ENCODE measurements at places on chromosomes 1 and 21.

- DNase-seq, result no peak
These were observed 5.9 kb upstream of the A3GALT2 start for GRCh38 chr1:33326785-33327184.

DNA sequence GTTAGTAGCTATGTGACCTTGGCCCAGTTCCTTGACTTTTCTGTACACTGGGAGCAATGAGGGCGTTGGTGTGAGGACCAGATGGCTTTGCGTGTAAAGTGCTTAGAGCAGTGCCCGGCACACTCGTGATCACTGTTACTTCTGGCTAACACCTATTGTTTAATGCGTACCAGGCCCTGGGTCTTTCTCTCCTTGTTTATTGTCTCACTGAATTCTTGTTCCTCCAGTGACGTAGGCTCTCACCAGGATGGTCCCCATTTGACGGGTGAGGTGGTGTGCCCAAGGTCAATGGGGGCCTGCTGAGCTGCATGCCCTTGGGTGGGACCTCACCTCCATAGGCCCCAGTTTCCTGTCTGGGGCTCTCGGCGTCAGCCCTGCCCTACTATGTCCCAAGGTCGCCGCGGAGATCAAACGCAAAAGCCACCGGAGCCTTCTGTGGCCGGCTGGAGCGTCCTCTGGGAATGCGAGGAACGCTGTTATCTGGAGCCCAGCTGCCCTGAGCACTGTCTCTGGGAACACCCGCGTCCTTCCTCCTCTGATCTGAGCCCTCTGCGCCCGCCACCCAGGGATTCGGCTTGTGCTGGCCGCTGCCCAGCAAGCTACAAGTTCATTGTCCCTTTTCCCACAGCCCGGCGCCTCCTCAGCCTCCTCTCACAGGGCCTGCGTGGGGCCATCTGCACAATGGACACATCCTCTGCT, 28.9 kb downstream of the ALPL start:
- no peak for DNase-seq

- no peak for DNase-seq
These were observed 237.1 kb downstream of the TRABD2B start for GRCh38 chr1:47759936-47760629.

DNA sequence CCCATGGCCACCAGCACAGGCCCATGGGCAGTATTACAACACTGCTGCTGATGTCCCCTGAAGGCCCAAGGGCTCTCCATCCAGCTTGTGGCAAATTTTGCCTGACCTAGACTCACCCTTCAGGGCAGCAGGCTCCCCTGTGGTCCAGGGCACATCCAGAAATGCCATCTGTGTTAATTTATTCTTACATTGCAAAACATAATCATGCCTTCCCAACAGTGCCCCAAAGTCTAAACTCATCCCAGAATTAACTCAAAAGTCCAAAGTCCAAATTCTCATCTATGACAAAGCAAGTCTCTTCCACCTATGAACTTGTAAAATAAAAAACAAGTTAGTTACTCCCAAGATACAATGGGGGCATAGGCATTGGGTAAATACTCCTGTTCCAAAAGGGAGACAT, 13.3 kb downstream of the VN1R5 start:
- no peak for DNase-seq

- no peak for DNase-seq
These were observed 362.7 kb downstream of the SIPA1L2 start for GRCh38 chr1:232267092-232267836.

DNA sequence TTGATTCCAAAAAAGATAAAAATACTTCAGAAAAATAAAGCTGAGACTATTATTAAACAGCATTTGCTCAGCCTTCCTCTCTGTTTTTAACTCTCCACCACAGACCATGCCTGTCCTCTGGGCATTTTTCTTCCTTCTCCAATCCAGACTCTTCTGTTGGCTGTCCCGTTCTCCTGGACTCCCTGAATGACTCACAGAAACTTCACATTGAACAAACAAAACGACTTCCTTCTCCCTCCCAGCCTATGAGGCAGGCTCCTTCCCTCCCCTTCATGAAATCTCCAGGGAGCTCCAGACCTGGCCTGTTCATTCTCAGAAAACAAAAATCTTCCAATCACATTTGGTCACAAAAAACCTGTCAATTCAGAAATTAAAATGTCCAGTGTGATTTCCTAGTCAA, 421.3 kb downstream of the NPHP4 start:
- DNase-seq, result no peak

GRCh38 chr1:10624256-10625050, 149.7 kb downstream of the PEX14 start:
- DNase-seq, result no peak

DNA sequence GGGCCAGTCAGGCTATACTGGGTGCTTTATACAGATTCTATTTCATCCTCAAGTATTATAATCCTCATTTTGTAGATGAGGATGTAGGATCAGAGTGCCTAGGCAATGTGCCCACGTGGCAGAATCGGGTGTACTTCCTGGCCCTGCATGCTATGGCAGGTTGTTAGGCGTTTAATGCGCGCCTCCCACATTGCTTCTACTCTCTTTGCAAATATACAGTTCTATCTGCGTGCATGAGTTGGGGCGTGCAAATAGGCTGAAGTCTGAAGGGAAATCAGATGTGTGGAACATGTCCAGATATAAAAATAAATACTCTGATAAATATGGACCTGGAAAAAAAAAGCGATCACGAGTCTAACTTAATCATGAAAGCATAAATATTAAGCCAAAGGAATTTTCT, 194.7 kb upstream of the FMN2 start:
- no peak for DNase-seq

GRCh38 chr1:204560590-204561150, 44.5 kb downstream of the MDM4 start:
- no peak for DNase-seq

DNA sequence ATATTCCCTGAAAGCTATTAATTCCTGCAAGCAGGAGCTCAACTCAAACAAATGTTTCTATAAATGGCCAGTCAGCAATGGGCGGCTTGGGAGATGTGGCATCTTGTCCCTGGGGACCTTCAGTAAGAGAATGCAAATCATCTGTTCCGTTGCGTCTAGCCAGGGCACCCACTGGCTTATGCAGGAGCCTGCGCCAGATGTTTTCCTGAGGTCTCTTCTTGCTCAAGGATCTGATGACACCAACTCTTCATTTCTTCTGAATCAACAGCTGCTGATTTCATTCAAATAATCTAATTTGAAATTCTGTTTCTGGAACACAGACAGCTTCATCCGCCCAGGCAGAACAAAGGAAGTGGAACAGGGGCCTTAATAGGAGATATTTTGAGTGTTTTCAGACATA, 70.0 kb upstream of the AJAP1 start:
- DNase-seq, result no peak

GRCh38 chr1:39835110-39835509, 46.4 kb upstream of the BMP8B start:
- DNase-seq, result no peak

- peak; percentile 73 for DNase-seq
These were observed 110.4 kb downstream of the SYT2 start for GRCh38 chr1:202599669-202600431.

- DNase-seq, result peak; percentile 82
These were observed 25.7 kb downstream of the PRMT2 start for GRCh38 chr21:46661211-46661625.

DNA sequence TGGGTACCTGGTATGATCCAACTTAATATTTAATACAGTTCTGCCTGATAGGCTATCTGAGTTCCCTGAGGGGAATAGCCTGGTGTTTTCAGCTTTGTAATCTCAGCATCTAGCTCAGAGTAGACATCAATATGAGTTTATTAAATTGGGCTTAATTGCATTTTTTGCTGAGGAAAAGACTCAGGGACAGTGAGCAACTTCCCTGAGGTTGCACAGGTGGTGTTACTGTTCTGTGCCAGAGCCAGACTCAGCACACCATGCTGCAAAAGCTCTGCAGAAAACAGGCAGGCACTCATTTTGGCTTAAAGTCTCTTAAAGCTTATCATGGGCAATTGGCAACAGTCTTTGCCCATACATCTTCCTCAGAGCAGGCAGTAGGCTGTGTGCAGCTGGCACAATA, 90.5 kb upstream of the JUN start:
- no peak for DNase-seq

DNA sequence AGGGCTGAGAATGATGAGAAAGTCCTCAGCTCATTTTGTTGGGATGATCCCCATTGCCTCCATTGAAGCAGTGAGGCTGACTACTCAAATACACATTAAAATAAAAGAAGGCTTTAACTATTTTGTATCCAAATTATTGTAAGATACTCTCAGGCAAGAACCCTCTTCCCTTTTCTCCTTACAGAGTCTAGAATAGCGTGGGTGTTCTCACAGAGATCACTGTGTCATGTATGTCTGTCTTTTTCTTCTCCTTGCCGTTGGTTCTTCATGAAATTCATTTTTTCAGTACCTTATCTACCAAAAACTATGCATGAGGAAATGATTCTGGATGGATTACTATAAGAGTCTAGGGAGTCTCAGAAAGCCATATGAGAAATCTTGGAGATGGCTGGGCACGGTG, 30.1 kb downstream of the SORT1 start:
- DNase-seq, result no peak

DNA sequence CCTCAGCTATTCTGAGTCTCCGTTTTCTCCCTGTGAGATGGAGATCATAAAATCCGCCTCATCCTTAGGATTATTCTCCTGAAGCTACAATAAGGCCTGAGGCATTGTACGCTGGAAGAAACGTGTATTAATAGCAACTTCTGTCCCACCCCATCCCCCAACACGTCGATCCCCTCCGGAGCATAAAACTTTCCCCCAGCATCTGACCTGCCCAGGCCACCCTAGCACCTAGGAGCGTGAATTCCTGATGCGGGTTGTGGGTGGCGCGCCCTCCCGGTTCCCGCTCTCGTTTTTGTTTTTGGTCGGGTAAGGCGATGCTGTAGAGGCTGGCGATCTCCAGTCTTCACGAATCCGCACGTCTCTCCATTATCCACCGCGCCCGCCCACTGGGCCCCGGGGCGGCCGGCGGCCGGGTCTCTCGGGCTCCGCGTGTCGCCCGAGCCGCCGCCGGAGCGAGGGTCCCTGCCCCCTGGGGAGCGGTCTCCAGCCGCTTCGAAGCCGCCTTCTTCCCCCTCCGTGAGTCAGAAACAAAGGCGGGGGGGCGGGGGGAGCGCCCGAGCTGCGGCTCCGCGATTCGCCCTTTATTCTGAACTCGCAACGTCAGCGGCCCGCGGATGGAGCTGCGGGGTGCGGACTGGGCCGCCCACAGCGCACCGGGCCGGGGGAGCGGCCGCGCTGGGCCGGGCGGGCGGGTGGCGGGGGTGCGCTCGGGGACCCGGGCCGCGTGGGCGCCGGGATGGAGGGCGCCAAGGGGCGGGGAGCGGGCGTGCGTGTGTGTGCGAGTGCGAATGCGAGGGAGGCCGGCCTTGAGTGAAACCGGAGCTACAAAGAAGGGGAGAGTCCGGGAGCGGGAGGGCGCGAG, at the start of gene PLEKHO1:
TSS of gene PLEKHO1 (plus strand) at position 646 of the 862 bp plus-strand sequence. CDS start 342 bp downstream, outside the sequence.
- peak; percentile 80 for DNase-seq

Measured in ecto neural progenitor cell (in vitro differentiated cells).